ENCODE measurements at places on chromosomes 11 and 22. TPM values are rescaled to one million over a fixed set of nuclear protein-coding genes. Genes with fewer than 3 reads are reported as not detected.

MMP12 gene
- not detected for polyA plus RNA-seq

ATG13 gene
- 37.7 TPM for polyA plus RNA-seq

C11orf86 gene
- polyA plus RNA-seq = not detected

MUC5AC gene
- polyA plus RNA-seq = not detected

HTR3A gene
- polyA plus RNA-seq = not detected

Measured in liver (tissue), 10 donors.